Central memory CD8-positive, alpha-beta T cell (primary cell): ENCODE measurements at places on chromosomes 3 and 15.

- no peak for DNase-seq
These were observed 4.6 kb downstream of the MYRIP start for GRCh38 chr3:39814007-39814406.

- DNase-seq = no peak
These were observed 59.4 kb downstream of the DAPK2 start for GRCh38 chr15:63986751-63987341.

- DNase-seq = no peak
These were observed 89.9 kb upstream of the TBL1XR1 start for GRCh38 chr3:177287231-177287630.

GRCh38 chr3:107085261-107085660 is 292.0 kb upstream of the CCDC54 start:
- no peak for DNase-seq

GRCh38 chr15:95262866-95263564 is 1031.7 kb downstream of the MCTP2 start:
- no peak for DNase-seq

DNA sequence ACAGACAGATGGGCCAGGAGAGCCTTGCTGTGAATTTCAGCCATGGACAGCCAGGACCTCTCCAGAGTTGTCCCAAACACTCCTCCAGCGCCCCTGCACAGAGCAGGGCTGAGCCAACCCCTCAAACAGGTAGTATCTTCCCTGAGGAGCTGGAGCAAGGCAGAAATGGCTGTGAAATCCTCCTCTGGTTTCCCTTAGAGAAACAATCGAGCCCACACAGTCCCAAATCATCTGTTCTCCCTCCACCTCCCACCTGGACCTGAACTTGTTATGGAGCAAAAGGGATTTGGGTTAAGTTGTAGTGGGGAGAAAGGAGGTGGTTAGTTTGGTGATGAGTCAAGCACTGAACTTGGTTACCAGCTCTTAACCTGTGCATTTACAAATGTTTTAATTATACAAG is 205.7 kb upstream of the BHLHE40 start:
- no peak for DNase-seq

- DNase-seq = no peak
These were observed 387.9 kb downstream of the GABRG3 start for GRCh38 chr15:27358751-27359434.

DNA sequence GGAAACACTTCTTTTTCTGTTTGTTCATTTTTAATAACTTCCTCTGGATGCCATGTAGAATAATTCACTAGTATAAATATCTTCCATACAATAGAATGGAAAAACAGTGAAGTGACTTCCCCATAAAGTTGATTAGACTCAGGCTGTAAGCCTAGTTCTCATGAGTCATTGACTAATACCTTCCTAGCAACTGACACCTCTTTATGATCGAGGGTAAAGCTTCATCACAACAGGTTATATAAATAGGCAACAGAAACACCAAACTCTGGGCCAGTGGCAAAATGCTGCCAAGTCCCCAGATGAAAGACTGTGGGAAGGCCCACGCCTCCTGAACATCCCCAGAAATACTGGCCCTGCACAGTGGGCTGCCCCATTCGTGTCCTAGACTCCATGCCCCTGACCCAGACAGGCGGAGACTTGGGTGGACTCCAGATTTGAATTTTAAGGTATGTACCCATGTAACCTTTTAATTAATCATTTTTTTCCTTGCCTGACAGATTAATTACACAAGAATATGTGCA is 71.3 kb upstream of the TBC1D23 start:
- no peak for DNase-seq

GRCh38 chr3:49270156-49270500 is 6.9 kb downstream of the C3orf62 start:
- DNase-seq = no peak

DNA sequence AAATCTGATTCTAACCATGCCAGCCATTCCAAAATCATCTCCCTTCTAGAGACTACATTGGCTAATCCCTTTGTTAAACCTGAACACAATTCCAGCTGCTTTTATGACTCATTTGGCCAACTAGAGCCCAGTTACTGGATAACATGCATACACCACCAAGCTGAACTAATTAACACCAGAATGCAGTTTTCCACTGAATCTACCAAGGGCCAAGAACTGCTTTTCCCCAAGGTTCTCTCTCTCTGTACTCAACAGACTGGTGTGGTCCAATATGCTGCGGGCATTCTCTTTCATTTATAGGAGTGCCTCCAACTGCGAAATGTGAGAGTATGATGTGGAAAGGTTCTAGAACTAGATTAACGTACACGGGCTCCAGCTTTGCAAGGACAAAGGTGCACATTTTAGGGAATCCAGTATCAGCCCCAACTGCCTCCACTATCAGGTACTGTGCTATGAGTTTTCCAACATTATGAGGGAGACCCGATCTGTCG is 1.5 kb downstream of the CHSY1 start:
- no peak for DNase-seq

DNA sequence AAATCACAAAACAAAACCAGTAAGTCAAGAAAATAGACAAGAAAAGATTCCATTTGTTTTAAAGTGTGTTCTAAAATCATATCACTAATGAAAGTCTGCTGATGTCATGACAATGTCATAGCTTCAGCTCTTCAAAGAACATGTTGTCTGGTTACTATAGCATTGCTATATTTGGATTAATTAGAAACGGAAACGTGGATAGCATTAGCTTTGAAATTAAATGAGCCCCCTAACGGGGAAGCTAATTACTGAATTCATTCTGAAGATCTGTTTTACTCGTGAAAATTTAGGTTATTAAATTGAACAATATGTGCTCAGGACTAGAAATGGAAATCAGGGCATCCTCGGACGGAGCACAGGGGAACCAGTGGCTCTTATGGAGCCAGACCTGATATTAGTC is 316.7 kb upstream of the AGTR1 start:
- DNase-seq = no peak

GRCh38 chr3:59572106-59572505 is 522.3 kb upstream of the CFAP20DC start:
- DNase-seq = no peak

GRCh38 chr15:87038404-87038803 is 958.7 kb downstream of the AGBL1 start:
- DNase-seq = no peak

- DNase-seq = no peak
These were observed 365 bp upstream of the GTF2A2 start for GRCh38 chr15:59657635-59658125.

DNA sequence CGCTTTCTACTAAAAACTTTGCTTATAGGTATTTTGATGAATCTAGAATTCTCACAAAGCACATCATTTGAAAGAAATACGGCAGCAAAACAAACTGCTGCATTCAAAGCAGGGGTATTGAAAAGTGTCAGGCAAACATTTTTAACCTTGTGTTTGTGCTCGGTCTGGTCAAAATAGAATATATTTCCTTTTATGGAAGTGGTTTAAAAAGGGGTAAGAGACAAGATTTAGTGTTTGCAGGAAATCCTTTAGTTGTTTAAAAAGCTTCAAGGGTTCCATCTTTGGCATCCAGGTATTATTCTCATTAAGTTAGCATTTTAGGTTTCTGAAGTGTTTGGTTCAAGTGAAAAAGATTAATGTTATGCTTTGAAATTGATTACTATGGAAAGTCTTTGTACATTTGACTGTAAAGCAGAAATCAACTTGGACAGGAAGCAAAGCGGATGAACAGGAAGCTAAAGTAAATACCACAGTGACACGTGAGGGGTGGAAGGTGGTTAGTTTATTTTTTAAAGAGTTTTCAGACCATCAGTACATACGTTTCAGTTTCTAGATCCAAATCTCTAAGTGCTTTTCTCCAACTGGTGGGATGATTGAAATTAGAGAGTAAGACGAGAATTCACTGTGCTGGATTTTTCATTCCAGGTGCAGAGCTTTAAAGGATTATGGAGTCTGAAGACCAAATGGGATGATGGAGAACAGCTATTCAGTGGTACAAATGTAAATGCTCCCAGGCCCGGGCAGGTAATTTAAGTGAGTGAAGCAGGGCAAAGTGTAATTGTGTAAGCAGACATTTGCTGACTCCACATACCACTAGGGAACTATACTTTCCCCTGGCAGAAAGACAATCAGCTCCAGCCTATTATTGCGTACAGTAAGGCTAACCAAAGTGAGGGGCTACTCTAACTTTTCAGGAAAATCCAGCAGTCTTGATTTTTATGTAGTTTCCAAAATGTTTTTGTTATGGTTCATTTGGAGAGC is 341.8 kb upstream of the TBL1XR1 start:
- no peak for DNase-seq

DNA sequence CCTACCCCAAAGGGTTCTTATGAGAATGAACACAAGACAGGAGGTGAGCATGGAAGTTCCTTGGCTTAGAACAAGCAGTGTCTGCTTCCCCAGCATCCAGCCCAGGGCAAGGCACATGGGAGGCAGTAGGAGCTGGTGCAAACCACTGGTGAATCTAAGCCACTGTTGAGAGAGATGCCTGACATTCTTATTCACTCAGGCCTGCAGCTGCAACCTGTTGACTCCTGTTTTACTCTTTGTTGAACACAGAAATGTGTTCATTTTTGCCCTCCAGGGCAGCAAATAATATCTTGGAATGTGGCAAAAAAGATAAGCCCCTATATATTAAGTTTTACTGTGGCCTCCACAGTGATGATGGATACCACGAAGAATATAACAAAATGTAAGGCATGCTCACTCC is 8.9 kb upstream of the PAK6 start:
- DNase-seq = no peak

- no peak for DNase-seq
These were observed 275.5 kb downstream of the GAP43 start for GRCh38 chr3:115898656-115899410.

- no peak for DNase-seq
These were observed 212.3 kb downstream of the FGF12 start for GRCh38 chr3:192514754-192515663.

- no peak for DNase-seq
These were observed 1.1 kb downstream of the NPTN start for GRCh38 chr15:73631915-73632669.

- DNase-seq = no peak
These were observed 55.1 kb downstream of the EXOG start for GRCh38 chr3:38551026-38551832.

DNA sequence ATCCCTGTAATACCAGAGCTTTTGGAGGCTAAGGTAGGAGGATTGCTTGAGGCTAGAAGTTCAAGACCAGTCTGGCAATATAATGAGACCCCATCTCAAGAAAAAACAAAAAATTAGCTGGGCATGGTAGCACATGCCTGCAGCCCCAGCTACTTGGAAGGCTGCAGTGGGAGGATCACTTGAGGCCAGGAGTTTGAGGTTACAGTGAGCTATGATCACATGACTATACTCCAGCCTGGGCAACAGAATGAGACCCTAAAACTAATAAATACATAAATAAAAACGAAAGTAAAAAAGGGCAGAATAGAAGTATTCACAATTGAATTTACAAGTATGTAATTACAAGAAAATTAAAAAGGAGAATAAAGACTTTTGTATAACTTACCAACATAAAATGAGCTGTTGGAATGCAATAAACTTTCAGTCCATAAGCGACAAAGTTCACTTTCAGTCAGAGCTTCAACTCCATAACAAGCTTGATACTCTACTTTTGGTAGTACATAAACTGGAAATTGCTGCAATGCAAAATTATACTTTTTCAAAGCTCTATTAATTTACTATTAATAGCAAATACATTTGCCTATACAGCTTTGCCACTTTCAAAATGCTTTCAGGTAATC is 36.8 kb downstream of the ICE2 start:
- DNase-seq = no peak

GRCh38 chr15:68478853-68479252 is 46.9 kb upstream of the ITGA11 start:
- DNase-seq = no peak

DNA sequence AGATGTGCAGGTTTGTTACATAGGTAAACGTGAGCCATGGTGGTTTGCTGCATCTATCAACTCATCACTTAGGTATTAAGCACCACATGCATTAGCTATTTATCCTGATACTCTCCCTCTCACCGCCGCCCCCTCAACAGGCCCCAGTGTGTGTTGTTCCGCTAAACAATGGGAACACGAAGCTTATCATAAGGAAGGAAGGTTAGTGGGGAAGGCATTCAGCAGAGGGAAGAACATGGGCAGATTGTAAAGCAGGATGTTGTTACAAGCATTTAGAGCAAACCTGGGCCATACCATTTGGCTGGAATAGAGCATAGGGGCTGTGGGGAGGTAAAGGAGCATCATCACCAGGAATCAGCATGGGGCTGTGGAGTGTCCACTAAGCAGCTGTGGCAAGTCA is 111.8 kb downstream of the SSR3 start:
- DNase-seq = no peak

GRCh38 chr3:155308831-155309230 is 15.3 kb upstream of the STRIT1 start:
- DNase-seq = no peak

GRCh38 chr3:49566312-49566711 is 12.0 kb downstream of the BSN start:
- no peak for DNase-seq

DNA sequence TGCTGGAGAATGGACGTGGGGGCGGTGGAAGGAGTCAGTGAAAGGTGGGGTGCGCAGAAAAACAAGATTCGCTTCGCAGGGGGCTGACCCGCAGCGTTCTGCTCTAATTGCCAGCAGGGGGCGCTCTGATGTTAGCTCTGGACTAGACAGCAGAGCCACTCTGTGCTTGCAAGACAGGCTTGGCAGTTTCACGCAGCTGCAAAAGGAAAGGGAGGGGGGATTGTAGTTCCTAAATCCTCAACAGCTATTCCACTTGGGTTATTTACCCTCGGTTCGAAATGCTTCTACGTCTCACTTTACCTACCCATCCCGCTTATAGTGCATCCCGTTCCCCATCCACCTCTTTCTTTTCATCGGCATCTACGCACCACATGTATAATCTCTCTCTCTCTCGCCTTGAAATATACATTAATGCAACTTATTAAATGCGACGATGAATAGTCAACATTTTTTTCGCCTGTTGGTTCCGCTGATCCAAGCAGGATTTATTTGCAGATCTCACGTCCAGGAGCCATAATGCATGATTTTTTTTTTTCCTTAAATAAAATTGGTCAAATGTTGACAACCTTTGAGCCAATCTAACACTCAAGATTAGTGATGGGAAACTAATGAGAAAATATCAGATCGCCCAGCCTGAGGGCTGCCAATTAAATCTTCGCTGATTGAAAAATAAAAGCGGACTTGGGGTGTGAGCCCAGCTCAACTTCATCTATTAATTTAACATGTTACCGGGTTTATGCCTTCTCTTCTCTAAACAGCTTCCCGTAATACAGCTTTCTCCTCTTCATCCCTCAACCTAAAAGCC is 216.4 kb downstream of the MEIS2 start:
- DNase-seq = no peak

DNA sequence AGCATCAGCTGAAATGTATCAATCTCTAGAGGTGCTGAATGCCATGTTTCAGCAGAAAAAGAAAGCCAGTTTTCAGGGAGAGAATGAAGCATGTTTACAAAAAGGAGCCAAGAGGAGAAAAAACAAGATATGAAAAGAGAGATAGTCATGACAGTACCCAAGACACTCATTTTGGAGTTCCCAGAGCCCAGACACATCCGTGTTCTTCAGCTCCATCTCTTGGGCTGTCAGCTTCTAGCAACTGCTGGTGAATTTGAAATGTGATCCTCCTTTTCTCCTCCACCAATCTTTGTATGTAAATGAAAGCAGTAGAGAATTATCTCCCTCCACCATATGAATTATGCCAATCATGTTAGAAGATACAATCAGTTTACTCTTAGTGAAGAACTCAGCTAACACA is 93.0 kb upstream of the SLC25A36 start:
- no peak for DNase-seq

- DNase-seq = no peak
These were observed 207.1 kb downstream of the UACA start for GRCh38 chr15:70556151-70556741.

- no peak for DNase-seq
These were observed 42.2 kb upstream of the TOPBP1 start for GRCh38 chr3:133703915-133704314.

- DNase-seq = no peak
These were observed 17.4 kb upstream of the INO80 start for GRCh38 chr15:41133454-41133853.
